Midbrain (tissue), 1 donor: ENCODE measurements at places on chromosomes 5 and 9.
A peak's percentile ranks its signal among the peaks of the same experiment; 100 is the strongest.

DNA sequence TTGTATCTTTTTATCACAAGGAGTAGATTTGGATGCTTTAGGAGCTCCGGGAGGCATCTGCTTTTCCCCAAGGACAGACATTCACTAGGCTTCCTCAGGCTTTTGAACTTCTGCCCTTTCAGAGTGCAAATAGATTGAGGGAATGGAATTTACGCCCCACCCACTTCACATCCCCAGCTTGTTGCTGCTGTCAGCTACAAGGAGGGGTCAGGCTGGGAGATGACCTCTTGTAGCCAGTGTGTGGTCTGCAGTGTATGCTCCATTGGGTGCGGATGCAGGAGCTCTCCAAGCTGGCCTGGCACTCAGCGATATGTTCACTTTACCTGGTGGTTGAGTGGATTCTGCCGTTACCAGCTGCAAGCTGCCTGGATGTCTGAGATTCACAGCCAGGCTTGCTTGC lies 6.4 kb downstream of the TNFSF15 start:
- DNase-seq = no peak

DNA sequence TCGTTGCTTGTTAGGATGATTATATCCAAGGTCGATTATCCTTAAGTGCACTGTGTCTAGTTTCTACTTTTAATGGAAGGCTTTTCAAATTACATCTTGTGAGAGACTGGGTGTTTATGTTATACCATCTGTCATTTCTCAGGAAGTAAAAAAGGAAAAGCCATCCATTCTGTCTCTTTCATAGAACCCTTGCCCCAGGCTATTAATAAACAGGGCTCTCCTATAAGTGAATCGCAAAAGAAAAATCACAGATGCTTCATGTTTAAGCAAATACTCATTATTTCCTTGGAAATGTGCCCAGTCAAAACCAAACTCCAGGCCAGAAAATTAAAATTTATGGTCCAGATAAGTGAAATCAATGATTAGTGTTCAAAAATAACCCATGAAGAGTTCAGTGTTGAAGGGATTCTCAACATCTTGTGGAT lies 58.1 kb downstream of the STARD4 start:
- no peak for DNase-seq

DNA sequence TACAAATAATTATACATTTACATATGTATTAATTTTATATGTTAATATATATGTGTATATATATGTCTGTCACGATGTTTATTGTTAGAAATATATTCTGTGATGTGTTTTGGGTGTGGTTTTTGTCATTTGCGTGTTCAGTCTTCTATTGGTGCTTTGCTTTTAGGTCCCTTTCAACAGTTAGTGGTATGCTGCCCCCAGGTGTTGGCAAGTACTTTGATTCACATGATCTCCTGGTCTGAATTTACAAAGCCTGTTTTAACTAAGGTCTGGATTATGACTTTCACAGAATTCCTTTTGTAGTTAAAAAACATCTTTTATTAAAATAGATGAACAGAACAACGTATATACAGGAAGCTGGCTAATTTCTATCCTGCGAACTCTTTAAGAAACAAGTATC lies 271.5 kb downstream of the CCDC171 start:
- DNase-seq = no peak

DNA sequence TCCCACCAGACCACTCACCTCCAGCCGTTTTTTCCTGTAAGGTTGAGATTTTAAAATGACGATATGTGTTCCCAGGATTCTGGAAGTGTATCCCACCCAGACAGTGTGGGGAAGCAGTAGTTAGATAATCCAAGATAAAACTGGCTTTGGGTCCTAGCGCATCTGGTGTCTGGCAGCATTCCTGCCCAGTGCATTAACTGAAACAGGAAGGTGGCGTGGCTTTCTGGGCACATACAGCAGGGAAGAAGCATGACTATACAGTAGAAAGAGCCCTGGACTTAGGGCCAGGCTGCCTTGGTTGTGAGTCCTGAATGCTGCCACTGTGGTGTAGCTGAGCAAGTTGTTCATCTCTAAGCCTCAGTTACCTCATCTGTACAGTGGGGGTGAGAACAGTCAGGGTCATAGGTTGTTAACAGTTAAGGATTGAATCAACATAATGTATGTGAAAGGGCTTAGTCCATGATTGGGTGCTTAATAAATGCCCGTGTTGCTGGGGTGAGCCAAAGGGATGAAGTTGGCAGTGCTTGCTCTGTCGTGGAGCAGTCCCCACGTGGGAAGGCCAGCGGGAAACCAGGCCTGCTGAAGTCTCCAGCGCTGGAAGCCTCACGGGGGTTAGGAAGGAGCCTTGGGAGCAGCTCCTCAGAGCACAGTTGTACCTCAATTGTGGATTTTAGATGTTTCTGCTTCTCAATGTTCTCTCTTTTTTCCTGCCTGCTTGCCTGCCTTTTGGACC lies 18.0 kb downstream of the CLTA start:
- no peak for DNase-seq

GRCh38 chr5:610011-610743 lies 2.0 kb upstream of the CEP72 start:
- no peak for DNase-seq

DNA sequence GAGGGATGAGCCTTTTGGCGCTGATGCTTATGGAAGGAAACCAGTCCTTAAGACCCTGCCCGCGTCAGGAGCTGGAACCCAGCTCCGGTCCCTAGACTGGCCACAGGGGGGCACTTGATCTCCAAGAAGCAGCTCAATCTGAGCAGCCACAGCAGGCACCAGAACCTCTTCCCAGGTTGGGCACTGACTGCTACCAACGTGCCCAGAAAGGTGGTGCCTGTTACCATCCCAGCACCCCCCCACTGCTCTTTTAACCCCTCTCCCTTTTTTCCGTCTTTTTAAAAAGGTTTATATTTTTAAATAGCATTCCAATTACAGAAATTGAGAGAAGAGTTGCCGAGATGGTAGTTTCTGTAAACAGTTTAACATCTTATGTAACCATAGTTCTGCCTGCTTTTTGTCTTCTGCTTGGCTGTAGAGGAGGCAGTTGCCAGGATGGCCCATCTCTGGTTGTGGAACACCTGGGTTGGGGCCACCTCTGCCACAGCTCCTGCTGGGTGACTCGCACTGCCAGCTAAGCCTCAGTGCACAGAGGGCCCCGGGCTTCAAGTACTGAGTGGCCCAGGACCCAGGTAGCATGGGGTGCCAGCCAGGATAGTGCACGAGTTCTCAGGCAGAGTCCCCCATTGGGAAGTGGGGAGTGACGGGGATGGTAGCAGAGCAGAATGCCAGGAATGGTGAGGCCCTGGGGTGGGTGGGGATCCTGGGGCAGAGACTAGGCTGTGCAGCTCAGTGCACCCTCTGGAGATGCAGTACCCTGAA lies 62.8 kb downstream of the PFDN1 start:
- DNase-seq = peak; percentile 46

DNA sequence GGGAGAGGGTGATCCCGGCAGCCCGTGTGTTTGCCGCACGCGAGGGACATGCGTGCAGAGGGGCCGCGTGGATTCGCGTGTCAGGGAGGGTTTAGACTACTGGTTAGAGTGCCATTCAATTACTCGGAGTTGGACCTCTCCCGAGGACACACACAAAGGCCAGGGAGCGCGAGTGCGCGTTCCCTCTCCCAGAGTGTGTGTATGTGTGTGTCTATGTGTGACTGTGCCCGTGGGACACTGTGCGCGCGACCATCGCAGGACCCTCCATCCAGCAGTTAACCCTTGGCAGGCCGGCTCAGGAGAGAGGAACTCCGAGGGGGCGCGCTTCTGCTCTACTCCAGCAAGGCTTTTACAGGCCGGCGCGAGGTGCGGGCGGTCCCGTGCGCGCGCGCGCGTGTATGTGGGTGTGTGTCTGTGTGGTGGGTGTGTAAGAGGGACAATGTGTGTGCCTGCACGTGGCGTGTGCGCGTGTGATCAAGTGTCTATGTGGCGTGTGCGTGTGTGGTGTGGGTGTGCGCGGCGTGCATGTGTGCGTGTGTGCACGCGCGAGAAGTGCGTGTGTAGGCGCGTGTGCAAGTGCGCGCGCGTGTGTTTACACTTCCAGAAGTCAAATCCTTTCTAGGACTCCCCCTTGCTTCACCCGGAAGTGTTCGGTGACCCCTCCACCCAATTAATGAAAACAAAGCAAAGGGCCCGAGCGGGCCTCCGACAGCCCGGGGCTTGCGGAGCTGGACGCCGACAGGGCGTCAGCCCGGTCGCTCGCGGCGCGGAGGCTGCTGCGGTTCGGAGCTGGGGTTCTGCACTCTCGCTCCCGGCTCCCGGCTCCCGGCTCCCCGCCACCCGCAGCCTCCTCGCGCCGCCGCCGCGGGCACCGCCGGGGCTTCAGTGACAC lies 75.3 kb upstream of the TBCA start:
- DNase-seq = no peak
